ENCODE measurements at places on chromosomes 4 and X.

DNA sequence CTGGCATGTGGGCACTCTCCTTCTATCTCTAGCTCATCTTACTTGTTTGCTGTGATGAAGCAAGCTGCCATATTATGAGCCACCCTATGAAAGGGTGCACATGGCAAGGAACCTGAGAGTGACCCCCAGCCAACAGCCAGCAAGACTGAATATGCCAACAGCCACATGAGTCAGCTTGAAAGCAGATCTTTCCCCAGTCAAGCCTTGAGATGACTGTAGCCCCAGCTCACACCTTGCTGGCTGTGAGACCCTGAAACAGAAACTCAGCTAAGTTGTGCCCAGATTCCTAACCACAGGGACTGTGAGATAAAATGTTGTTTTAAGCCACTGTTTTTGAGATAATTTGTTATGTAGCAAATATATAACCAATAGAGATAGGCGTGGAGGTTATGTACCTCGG, 36.2 kb downstream of the KDM5C start:
- DNase-seq: no peak

- DNase-seq: no peak
These were observed 41.4 kb upstream of the CHRDL1 start for GRCh38 chrX:110836982-110837381.

DNA sequence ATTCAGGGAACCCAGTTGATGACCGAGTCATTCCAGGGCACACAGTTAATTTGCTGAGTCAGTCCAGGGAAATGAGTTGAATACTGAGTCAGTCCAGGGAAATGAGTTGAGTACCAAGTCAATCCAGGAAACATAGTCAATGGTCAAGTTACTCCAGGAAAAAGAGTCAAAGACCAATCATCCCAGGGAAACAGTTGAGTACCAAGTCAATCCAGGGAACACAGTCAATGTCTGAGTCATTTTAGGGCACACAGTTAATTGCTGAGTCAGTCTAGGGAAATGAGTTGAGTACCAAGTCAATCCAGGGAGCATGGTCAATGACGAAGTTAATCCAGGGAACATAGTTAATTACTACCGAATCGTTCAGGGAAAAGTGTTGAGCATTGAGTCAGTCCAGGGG, 754.4 kb downstream of the NLGN4X start:
- no peak for DNase-seq

DNA sequence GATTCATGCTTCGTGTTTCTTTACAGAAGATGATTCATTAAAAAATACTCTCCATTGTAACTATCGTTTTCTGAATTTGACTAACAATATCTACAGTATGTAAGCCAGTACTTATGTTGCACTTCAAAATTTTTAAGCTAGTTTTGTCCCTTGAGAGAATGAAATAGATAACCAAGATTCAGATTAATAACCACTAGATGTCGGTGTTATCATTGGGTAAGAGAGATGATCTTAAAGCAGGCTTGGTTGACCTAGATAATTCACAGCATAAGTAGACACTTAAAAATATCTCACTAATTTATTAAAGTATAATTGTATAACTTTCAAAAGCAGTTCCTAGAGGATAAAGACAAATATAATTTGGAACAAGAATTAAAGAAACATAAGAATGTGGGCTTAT, 430.9 kb downstream of the C4orf33 start:
- DNase-seq: no peak

DNA sequence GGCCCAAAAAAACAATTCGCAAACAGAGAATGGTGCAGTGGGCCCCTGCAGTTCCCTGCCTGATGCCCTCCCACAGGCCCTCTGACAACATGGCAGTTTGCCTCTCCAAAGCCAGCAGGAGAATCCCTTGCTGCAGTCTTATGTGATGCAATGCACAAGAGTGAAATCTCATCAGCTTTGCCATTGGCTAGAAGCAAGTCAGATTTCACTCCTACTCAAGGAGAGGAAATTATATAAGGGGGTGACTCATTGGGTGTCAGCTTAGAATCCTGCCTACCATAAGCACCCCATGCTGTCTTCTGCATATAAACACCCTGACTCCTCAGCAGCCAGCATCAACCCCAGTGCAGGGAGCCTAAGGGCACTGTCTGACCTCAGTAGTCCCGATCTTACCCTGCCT, 157.3 kb upstream of the LDB2 start:
- no peak for DNase-seq

DNA sequence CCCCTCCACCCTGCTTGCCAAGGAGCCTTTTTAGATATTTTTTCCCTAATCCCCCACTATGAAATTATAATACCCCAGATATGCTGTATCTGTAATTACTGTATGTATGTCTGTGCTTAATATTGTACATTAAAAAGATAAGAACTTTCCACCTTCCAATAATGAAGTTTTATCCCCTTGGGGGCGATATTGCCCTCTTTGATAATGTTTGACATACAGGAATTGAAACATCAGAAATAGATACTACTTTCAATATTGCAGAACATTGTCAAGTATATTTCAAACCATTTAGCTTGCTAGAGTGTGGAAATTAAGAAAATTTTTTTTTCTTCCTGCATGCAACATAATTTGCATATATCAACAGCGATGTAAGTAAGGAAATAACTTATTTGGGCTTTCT, 58.9 kb downstream of the NAF1 start:
- DNase-seq: no peak

GRCh38 chrX:36908801-36909675, 99.1 kb upstream of the FAM47C start:
- DNase-seq: no peak

- no peak for DNase-seq
These were observed 98.7 kb upstream of the GRIA3 start for GRCh38 chrX:123085311-123085940.

GRCh38 chr4:82784681-82785610, 13.7 kb downstream of the SCD5 start:
- DNase-seq: no peak

DNA sequence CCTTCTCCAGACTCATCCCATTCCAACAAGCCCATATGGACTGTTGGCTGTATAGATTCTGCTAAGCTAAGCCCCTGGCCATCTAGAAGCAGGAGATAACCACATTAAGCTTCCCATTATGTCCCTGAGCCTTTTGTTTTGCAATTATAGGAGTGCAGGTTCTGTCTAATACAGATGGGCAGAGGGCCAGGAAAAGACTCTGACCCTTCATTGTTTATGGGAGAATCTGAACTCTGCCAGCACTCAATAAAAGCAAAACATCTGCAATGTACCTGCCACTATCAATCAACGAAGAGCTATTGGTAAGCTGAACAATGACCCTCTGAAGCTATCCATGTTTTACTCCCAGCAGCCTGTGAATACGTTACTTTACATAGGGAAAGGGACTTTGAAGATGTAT, 207.3 kb upstream of the CLNK start:
- DNase-seq: no peak

DNA sequence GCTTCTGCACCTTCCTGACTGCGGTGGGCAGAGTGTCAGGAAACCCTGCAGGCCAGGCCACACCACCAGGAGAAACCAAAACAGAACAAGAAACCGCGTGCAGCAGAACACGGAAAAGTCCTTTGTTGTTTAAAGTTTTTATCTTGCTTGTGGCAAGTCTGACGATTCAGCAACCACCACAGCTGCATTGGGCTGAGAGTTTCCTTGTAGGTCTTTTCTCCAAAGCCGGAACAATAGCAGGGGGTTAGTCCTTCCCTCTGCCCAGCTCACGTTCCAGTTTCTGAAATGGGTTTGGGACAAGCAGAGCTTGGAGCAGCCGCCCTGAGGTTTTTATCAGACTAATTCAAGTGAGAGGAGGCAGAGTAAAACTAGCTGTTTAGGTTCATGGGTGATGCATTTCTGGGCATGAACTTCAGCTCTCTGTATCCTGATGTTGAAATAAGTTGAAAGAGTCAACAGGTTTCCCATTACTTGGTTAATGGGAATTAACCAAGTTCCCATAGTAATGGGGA, 216.9 kb downstream of the PTTG2 start:
- DNase-seq: peak; percentile 26

GRCh38 chr4:74450298-74450683, 5.4 kb downstream of the AREG start:
- no peak for DNase-seq

GRCh38 chrX:47645530-47645929, 4.8 kb downstream of the ELK1 start:
- DNase-seq: no peak

DNA sequence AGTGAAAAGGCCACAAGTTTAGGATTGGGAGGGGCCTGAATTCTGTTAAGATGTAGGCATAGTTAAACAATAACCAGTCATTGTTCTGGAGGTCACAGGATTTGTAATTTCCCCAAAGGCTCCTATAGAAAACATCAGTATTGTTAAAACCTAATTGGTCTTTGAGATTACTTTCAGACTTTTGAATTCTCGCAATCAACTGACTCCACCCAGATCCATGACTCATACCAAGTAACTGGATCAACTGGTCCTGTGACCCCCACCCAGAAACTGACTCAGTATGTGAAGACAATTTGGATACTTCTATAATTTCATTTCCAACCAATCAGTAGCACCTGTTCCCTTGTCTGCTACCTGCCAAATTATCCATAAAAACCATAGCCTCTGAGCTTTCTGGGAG, 28.4 kb downstream of the MAGEB16 start:
- no peak for DNase-seq

DNA sequence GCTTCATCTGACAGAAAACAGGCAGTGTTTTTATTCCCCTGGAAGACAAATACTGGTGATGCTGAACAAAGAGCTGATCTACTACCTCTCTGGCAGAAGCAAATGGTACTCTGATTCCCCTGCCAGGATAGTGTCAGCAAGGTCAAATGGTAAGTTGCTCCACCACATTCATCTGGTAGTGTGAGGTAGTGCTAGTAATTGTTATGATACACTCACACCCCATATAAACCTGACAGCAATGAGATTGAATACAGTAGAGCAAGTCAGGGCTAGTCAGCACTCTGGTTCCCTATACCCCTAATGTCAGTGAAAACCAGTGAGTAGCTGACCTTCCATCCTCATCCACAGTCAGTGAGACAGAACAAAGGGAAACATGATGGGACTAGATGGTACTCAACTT, 3.4 kb upstream of the SPIN4 start:
- no peak for DNase-seq

DNA sequence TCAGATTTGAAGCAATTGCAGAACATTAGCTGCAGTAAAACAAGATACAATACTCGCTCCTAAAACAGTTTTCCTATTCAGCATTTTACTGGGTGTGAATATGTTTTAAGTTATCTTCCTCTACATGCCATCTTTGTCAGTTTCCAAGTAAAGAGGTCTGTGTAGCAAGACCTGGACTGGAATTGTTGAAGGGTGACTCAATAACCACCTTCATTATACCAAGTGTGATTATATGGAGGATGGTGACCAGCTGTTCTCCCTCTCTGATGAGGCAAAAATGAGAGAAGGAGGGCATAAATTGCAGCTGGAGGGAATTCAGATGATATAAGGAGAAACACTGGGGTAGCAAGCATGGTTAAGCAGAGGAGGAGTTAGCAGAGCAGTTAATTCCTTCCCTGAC, 922.1 kb upstream of the SLIT2 start:
- DNase-seq: no peak

DNA sequence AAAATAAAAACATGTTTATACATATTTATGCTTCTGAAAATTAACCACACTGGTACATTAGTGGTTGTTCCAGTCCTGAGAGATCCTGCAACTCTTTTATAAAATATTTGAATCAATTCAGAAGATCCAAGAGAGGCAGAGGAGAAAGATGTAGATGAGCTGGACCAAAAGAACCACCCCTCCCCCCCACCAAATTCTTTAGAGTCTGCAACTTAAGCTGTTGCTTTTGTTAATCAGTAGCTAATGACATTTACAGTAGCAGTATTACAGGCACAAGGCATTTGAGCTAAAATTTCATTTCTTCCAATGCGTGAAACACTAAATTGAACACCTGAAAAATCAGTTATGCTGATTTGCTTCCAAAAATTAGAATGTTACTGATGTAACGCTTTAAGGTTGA, 61.5 kb downstream of the PDK3 start:
- DNase-seq: no peak

GRCh38 chr4:124415146-124415545, 297.4 kb downstream of the ANKRD50 start:
- no peak for DNase-seq

- no peak for DNase-seq
These were observed 124.6 kb upstream of the MAP3K15 start for GRCh38 chrX:19639813-19640462.

DNA sequence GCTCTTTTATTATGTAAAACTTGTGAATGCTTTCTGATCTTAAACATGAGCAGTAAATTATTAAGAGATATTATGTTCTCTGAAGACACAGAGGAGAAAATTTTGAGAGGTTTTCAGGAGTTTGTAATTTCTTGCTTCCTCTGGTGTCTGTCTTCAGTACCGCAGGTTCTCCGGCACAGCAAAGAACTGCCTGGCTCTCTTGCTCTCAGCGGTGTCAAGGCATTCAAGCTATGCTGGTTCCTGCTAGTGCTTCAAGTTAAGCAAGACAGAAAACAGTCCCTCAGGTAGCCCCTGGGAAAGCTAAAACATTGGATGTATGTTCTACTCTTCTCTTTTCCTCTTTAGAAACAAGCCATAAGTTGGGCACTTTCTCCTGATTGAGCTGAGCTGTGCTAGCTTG, 120.2 kb upstream of the CENPE start:
- no peak for DNase-seq

GRCh38 chr4:176210101-176210500, 14.7 kb upstream of the SPATA4 start:
- no peak for DNase-seq

GRCh38 chrX:17032351-17032750, 85.9 kb downstream of the REPS2 start:
- no peak for DNase-seq

GRCh38 chrX:148223361-148223760, 242.2 kb downstream of the FMR1NB start:
- DNase-seq: no peak

DNA sequence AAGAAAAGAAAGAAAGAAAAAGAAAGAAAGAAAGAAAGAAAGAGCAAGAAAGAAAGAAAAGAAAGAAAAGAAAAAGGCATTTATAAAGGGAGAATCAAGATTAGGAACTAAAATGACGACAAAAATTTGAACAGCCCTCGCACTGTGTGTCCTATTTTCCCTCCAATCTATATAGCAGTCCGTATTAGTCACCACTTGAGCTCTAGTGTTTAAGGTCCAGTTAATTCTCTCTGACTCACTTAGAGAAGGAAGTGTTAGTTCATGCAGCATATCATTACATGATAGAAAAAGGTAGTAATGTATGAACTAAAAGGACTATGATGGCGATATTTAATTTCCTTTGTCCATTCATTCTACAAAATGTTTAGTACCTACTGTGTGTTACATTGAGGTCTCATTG, 122.7 kb downstream of the CBLL2 start:
- no peak for DNase-seq

- DNase-seq: no peak
These were observed 51.2 kb upstream of the KLF3 start for GRCh38 chr4:38612646-38613414.

DNA sequence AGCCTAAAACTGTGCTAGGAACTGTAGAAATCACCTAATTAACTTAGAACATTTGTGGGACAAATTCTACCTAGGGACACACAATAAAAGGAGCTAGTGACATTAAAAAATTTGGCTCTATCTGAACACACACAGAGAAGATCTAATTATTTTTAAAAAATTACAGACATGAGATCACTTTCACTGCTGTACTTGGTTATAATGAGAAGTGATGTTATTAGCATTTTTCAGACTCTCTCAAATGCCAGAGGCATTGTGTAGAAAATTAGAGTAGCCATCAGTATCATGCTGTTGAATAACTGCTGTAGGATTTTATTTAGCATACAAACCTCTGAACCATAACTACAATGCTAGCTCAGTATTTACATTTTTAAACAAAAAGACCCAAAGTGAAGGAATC, 109.1 kb upstream of the ANK2 start:
- DNase-seq: no peak
